ENCODE measurements at places on chromosomes 6 and 20. TPM values are rescaled to one million over a fixed set of nuclear protein-coding genes. Genes with fewer than 3 reads are reported as not detected.

DNA sequence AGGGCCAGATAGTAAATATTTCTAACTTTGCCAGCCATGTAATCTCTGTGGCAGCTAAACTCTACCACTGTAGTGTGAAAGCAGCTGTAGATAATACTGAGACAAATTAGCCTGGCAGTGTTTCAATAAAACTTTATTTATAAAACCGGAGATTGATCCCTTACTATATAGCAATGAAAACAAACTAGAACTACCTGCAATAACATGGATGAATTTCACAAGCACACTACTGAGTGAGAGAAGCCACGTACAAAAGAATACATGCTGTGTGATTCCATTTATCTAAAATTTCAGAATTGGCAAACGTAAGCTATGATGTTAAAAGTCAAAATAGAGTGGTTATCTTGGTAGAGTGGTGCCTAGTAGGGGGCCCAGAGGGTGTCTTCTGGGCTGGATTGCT is 198.7 kb upstream of the SGK1 start:
- no peak for DNase-seq

GRCh38 chr6:69696273-69696672 is 100.5 kb downstream of the LMBRD1 start:
- no peak for DNase-seq

DNA sequence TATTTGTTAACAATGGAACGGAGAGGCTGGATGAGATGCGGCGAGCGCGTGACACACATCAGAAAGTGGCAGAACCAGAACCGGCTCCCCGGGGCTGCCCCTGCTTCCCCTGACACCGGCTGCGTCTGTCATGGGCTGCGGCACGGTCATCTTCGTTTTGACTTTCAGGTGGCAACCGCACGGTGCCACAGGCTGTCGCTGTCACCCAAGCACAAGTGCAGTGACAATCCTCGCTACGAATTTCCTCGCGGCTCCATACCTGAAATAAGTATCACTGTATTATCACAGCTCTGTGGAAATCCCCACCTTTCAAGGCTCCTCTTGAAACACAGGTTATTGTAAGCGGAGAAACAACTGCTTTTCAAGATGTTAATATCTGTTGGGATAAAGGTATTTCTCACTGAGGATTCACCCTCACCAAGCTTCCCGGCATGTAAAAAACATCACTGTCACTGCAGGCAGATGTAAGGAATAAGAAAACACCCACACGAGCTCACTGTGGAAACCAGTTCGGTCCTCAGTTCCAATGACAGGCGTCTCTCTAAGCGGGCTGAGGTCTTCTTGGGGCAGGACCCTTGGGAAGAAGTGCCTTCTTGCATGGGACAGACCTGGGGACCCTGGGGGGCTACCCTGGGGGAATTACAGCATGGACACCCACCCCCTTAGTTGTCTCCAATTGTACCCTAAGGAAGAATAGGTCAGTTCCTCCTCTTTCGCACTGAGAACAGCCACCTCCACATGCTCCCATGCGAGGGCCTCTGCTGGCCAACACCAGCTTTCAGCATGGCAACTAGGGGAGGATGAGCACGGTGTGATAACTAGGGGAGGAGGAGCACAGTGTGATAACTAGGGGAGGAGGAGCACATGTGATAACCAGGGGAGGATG is 86.3 kb downstream of the DACT2 start:
- DNase-seq: no peak

- DNase-seq: no peak
Measured at GRCh38 chr20:32004963-32005362, 5.3 kb upstream of the CCM2L start.

UBE2C gene
- not detected for total RNA-seq

DNA sequence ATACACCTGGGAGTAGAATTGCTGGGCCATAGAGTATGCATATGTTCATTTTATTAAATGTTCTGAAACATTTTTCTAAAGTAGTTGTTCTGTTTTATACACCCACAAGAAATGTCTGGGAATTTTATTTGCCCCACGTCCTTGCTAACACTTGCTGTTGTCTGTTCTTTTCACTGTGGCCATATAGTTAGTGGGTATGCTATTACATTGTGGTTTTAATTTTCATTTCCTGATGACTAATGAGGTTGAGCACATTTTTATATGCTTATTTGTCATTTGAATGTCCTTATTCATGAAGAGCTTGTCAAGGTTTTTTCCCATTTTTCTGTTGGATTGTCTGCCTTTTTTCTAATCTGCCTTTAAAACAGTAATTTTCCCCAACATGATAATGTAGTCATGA is 41.5 kb upstream of the TGM3 start:
- DNase-seq: no peak

DNA sequence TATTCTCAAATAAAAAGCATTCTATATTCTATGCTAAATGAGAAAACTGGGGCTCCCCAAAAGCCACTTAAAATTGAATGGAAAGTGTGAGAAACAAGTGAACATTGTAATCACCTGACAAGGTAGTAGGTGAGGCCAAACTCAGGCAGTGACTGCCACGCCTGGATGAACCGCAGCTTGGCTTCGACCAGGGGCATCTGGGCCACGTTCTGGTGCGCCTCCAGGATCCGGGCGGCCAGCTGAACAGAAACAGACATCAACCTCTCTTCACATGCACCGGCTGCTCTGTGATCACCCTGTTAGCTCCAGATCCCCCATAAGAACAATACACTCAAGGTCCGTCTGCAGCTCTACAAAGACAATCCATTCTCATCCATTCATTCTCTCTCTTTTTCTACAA is 30.1 kb upstream of the LRRN4 start:
- no peak for DNase-seq

- no peak for DNase-seq
Measured at GRCh38 chr6:19269341-19269898, 567.8 kb upstream of the ID4 start.

DNA sequence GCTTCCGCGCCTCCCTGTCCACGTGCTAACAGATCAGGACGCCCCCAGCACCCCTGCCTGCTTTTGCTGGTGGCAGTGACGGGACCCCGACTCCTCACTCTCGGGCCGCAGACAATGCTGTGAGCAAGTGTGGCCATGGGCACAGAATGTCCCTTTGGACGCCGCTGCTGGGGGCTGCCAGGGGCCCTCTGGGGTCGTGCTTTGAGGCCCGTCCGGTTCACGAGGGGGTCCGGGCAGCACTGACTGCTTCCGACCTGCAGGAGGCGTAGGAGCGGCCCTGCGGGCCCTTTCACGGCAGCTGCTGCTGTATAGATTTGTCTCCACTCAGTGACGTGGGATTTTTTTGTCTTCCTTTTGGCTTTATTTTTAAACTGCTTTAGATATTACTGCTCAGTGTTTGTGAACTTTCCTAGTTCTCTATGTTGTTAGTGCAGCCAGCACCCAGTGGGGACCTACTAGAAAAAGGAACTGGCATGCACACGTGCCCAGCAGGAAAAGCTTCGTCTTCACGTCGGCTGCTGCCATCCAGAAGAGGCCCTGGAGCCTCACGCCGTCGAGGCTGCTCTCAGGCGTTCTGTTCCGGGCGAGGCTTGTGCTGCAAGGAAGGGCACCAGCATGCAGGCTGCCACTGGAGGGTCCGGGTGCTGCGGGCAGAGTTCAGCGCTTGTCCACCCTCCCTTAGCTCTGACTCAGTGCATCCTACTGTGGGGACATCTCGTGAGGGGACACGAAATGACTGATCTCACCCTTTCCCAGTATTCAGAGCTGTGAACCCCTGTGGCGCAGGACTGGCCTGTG is 21.7 kb downstream of the UCKL1 start:
- no peak for DNase-seq

DNA sequence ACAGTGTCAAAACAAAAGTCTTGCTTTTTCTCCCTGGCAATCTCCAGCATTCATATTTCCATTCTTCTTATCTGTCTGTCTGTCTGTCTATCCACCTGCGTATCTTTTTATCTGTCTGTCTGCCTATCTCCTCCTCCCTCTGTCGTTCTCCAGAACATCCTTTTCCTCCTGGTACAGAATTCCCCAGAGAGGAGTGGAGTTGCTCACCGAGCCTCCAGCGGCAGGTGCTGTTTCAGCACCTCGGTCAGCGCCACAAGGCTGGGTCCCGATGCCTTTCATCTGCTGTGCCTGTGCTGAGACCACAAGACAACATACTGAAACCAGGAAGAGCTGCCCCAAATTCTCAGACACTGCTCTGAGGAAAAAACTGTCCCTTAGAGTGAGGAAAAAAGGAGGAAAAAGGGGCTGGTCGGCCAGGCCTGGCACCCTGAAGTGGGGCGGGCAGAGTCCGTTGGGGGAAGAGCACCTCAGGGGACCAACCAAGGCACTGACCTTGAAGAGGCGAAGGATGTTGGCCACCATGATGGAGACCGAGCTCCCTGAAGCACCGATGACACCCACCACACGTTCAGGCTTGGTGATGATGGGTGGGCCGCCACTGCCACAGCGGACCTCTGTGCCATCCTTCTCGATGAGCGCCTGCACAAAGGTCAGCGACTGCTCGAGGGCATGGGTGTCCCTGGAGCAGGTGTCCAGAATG is 13.3 kb downstream of the GRM4 start:
- no peak for DNase-seq

- DNase-seq: no peak
Measured at GRCh38 chr20:32476684-32477593, 108.2 kb downstream of the NOL4L start.

DNA sequence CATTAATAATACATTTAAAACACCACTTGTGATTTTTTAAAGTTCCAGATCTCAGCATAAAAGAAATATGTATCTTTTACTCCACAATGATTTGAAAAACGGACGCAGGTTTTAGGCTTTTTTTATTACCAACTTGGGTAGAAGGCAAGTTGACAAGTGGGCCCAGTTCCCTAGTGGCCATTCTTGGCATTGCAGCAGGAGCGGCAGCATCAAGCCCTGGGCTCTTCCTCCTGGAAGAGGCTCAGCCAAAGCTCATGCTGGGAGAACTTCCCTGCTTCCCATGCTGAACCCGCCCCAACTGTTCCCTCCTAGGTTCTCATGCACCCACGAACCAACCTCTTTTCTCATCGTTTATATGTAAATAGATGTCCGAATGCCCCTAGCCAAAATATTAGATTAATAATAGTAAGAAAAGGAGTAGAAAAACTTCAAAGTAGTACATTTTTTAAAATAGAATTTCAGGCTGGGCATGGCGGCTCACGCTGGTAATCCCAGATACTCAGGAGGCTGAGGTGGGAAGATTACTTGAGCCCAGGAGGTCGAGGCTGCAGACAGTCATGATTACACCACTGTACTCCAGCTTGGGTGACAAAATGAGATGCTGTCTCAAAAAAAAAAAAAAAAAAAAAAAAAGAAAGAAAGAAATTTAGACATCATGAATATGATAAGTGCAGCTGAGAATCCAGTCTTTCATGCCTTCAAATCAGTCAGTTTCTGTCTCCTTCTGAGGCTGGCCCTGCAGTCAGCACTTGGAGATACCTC is 18.2 kb upstream of the MYB start:
- DNase-seq: no peak

SAMD5 gene
- 4.1 TPM for total RNA-seq

DNA sequence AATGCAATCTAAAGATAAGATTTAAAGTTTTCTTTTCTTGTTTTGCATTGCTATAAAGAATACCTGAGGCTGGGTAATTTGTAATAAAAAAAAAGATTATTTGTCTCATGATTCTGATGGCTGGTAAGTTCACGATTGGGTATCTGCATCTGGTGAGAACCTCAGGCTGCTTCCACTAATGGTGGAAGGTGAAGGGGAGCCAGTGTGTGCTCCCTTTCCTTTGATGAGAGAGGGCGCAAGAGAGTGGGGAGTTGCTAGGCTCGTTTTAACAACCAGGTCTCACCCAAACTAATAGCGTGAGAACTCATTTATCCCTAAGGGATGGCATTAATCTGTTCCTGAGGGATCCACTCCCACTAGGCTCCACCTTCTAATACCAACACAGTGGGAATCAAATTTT is 353.2 kb downstream of the BTBD3 start:
- DNase-seq: no peak

HSPA1L gene
- total RNA-seq: 3.0 TPM

MEI4 gene
- not detected for total RNA-seq

DNA sequence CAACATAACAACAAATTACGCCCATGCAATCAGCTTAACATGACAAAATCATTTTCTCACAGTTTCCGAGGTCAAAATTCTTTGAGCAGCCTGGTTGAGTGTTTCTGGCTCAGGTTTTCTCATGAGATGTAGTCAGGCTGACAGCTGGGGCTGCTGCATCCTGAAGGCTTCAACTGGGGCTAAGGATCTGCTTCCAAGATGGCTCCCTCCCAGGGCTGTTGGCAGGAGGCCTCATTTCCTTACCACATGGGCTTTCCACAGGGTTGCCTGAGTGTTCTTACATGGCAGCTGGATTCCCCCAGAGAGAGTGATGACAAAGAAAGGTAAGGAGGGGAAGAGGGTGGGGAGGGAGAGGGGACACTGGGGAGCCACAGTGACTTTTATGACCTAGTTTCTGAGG is 63.1 kb upstream of the NNAT start:
- DNase-seq: no peak

- DNase-seq: no peak
Measured at GRCh38 chr20:36672991-36673390, 27.0 kb upstream of the SLA2 start.

- no peak for DNase-seq
Measured at GRCh38 chr6:90406957-90407356, 110.3 kb upstream of the BACH2 start.

- DNase-seq: no peak
Measured at GRCh38 chr6:116254297-116255056, 602 bp upstream of the TSPYL4 start.

ZFP57 gene
- not detected for total RNA-seq

BPIFA1 gene
- not detected for total RNA-seq

GRCh38 chr6:165676435-165677068 is 13.5 kb upstream of the PDE10A start:
- peak; percentile 41 for DNase-seq

Measured in uterus (tissue), 4 donors.